ENCODE measurements at places on chromosomes 4 and X.

DNA sequence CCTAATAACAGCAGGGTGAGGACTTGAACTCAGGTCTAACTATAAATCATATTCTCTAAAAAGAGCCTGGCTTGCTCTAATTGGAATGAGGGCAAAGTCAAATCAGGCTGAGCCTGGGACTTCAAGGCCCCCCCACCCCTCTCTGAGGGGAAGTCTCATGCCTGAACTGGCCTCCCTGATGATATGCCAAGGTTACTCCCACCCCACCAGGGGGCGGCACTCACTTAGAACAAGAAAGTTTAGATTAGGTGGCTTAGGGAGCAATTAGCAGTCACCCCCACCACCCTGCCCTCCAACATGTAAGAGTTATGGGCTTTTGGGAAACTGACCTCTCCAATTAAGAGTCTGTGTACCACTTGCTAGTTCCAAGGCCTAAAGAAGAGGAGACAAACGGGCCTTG is 2.7 kb downstream of the FOXO4 start:
- peak; percentile 58 for DNase-seq

GRCh38 chr4:124740501-124740900 is 28.0 kb upstream of the ANKRD50 start:
- no peak for DNase-seq

DNA sequence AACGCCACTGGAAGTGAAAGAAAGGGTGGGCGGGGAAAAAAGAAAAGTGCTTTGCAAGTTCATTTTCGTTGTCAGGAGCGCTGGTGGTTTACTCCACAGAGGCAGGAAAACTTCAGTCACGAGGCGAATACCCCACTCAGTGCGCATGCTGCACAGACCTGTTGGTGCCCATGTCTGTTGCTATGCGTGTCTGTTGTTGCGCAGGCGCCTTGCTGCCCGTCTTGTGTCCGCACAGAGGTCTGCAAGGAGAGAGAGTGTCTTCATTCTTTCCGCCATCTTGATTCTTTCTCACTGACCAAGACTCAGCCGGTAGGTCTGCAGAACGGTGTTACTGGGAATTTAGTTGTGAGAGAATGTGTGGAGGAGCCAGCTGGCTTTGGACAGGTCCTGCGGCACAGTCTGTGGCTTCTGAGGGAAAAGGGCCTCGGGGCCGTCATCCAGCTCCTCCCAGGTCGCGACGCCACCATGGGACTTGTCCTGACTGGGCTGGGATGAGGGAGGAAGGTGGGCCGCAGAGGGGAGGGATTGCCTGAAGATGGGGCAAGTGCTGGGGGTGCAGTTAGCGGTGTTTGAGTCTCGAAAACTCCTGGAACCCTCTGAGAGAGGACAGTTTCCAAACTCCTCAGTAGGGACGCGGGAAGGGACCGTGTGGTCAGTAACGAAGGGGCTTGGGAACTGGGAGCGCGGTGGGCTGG is at the start of gene PAGE2:
Gene PAGE2, plus strand, starts transcription at position 224 of the 695 bp plus-strand sequence. CDS start 1,003 bp downstream, outside the sequence.
- no peak for DNase-seq

GRCh38 chr4:14359991-14360390 is 642.3 kb upstream of the CPEB2 start:
- DNase-seq = no peak
